CD4-positive, alpha-beta T cell treated with Interleukin-21 for 1 hour (primary cell): ENCODE measurements at places on chromosomes 13 and 19.

- DNase-seq = no peak
Measured at GRCh38 chr19:5586300-5587070, 18.7 kb upstream of the TINCR start.

- peak; percentile 48 for DNase-seq
Measured at GRCh38 chr19:51016798-51017683, 2.5 kb downstream of the KLK10 start.

GRCh38 chr19:21202865-21203494 is 61.1 kb downstream of the ZNF431 start:
- DNase-seq = peak; percentile 53

- no peak for DNase-seq
Measured at GRCh38 chr19:1472231-1473084, 6.6 kb downstream of the C19orf25 start.

DNA sequence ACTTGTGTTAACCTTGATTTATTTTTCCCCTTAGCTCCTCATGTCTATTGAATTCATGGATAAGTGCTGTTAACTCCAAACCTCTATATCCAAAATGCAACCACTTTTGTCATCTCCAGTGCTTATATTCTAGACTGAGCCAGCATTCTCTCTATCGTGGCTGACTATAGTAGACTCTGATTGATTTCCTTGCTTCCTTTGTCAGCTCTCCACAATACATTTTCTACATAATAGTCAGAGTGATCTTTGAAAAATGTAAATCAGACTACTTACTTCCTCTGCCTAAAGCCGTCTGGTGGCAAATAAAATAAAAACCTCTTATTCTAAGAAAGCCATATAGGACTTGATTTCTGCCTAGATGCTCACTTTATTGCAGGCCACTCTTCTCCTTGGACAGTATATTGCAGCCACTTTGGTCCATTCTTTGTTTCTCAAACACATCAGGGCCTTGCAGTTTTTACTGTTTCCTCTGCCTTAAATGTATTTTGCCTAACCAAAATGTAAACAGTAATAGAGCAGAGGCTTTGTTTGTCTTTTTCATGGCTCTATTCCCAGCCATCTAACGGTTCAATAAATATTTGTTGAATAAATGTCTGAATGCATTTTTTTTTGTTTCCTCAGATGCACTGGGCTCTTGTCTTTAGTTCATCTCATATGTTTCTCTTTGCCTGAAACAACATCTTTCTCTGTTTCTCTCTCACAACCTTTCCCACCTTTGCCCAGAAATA is 243.6 kb upstream of the CSNK1A1L start:
- DNase-seq = no peak

DNA sequence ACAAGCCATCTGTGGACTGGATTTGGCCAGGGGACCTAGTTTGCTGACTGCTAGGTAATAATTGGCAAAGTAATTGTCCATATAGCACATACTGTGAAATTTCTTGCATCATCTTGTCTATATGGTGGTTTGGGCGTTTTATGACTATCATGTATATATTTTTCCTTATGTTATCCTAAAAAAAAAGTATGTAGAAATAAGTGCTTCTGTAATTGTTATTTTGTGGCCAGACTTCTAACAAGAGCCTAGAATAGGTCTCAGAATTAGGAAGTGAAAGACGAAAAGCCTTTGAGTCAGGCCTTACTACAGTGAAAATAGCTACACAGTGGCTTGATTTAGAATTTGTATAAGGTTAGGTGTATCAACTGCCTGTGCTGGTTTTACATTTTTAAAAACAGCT is 4.2 kb downstream of the FNDC3A start:
- DNase-seq = no peak

DNA sequence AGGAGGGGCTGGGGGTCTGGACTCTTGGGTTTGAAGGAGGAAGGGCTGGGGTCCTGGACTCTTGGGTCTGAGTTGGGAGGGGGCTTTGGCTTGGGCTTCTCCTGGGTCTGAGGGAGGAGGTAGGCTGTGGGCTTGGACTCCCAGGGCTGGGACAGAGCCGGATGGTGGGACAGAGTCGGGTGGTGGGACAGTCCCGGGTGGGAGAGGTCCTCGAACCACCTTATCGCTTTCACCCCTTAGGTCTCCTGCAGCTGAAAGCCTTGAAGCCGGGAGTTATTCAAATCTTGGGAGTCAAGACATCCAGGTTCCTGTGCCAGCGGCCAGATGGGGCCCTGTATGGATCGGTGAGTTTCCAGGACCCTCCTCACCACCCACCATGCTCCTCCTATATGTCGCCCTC is 1.4 kb downstream of the FGF21 start:
- DNase-seq = no peak

- peak; percentile 65 for DNase-seq
Measured at GRCh38 chr19:13104360-13104847, 1.7 kb upstream of the LYL1 start.

DNA sequence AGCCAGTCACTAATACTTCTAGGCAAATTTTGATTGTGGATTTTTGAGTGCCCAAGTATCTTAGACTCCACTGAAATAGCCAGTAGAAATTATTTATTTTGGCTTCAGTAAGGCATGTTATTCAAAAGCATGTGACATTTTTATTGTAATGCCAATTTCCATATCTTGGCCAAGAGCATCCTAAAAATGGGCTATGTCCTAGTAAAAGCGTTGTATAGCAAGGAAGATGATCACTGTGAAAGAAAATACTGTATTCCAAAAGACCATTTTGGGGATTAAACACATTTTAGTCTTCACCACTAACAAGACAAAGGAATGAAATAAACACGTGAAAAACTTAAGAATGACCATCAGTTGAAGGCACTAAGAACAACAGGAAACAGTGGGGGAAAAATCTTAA is 149.1 kb downstream of the NUFIP1 start:
- DNase-seq = no peak

DNA sequence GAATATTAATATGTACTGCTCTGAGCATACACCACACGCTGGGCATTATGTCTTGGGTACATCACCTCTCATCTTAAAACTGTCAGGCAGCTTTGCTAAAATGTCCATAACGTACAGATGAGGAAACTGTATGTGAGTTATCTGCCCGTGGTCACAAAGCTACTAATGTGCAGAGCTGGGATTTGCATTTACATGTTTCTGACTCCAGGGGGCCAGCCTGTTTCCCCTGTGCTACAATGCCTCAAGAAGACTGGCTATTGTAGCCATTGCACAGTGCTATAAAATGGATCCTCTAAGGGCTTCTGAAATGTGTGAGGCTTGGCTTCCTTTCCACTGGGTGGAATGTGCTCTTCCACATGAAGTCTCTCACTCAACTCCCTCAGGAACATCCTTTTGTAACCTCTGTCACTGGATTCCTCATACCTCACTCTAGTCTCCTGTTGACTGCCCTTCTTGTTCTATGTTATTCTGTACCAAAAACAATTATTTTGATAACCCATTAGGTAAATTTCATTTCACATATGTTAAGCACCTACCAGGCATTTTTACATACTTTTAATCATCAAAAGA is 95.6 kb upstream of the HTR2A start:
- DNase-seq = no peak

DNA sequence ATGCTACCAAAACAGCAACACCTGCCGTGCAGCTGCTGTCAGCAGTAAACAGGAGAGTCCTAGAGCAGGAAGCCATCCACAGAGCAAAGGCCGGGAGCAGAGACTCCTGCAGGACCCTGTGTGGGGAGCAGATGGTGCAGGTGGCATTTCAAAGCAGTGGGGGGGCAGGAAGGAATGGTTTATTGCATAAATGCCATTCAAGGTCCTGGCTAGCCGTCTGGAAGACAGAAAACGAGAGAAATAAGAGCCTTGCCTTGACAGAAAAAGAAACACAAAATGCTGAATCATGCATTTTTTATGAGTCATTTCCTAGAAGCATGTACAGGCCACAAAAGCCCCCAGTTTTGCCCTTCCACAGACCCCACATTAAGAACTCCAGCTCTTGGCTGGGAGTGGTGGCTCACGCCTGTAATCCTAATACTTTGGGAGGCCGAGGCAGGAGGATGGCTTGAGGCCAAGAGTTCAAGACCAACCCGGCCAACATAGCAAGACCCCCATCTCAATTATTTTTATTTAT is 5.4 kb downstream of the RSPH6A start:
- DNase-seq = no peak

GRCh38 chr13:24540236-24541126 is 27.9 kb upstream of the PARP4 start:
- DNase-seq = no peak

GRCh38 chr13:34567597-34567996 is 374.5 kb upstream of the NBEA start:
- DNase-seq = no peak

DNA sequence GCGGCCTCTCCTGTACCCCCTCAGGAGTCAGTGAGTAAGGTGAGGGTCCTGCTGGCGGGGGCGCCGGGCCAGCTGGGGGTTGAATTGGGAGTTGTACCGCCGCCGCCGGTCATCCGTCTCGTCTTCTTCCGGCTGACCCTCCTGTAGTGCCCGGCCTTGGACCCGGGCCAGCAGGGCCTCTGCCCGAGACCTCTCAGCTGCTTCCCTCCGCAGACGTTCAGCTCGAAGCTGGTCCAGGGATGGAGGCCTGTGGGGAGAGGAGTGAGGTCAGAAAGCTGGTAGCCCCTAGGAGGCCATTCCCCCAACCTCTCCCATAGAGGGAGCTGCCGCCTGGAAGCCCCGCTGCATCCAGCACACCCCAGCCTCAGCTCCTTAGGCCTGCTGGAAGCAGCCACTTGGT is 3.8 kb downstream of the LENG1 start:
- no peak for DNase-seq

GRCh38 chr13:40094056-40094455 is 438.6 kb downstream of the COG6 start:
- DNase-seq = no peak

DNA sequence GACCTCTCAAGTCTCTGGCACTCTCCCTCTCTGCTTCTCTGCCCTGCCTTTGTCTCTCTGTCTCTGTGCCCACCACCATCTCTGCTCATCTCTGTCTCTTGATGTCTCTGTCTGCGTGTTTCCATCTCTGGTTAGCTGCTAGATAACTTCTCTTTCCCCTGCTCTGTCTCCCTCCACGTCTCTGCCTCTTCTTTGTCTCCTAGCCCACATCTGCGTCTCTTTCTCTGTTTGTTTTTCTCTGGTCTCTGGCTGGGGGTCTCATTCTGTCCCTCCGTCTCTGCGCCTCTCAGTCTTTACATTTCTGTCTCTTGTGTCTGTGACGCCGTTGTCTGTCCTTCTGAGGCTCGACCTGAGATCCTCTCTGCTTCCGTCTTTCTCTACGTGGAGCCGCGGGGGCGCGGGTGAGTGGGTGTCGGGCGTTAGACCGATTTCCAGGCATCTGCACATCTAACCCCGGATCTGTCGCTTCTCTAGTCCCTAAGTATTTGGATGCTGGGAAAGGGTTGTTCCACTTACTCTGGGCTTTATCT is 386 bp downstream of the GIPR start:
- DNase-seq = peak; percentile 41

- no peak for DNase-seq
Measured at GRCh38 chr13:113464476-113464875, 11.2 kb upstream of the ADPRHL1 start.

DNA sequence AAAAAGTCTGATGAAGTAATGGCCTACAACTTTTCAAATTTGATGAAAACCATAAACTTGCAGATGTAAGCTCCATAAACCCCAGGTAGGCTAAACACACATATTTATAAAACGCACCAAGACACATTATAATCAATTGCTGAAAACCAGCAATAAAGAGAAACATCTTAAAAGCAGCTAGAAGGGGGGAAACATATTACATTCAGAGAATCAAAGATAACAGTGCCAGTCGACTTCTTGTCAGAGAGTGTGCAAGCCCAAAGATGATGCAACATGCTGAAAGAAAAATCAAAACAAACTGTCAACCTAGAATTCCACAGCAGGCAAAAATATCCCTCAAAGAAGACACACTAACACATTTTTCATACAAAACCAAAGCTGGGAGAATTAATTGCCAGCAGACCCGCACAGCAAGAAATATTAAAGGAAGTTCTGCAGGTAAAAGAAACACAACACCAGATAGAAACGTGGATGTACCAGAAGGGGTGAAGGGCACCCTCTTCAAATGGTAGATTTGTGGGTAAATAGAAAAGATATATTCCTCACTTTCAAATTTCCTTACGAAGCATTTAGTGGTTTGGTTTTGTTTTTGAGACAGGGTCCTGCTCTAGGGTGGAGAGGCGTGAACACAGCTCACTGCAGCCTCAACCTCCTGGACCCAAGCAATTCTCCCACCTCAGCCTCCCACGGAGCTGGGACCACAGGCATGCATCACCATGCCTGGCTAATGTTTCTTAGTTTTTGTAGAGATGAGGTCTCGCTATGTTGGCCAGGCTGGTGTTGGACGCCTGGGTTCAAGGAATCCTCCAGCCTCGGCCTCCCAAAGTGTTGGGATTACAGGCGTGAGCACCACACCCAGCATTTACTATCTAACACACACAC is 16.5 kb upstream of the ATP1A3 start:
- no peak for DNase-seq

- DNase-seq = peak; percentile 86
Measured at GRCh38 chr19:10566658-10567410, 1.0 kb upstream of the KRI1 start.

GRCh38 chr19:38911388-38912001 is 491 bp downstream of the CCER2 start:
- no peak for DNase-seq

GRCh38 chr13:48925001-48925400 is 50.7 kb upstream of the FNDC3A start:
- no peak for DNase-seq

- DNase-seq = no peak
Measured at GRCh38 chr19:30170081-30170480, 202.1 kb upstream of the ZNF536 start.

GRCh38 chr19:27673986-27674385 is 1539.0 kb downstream of the UQCRFS1 start:
- DNase-seq = no peak

DNA sequence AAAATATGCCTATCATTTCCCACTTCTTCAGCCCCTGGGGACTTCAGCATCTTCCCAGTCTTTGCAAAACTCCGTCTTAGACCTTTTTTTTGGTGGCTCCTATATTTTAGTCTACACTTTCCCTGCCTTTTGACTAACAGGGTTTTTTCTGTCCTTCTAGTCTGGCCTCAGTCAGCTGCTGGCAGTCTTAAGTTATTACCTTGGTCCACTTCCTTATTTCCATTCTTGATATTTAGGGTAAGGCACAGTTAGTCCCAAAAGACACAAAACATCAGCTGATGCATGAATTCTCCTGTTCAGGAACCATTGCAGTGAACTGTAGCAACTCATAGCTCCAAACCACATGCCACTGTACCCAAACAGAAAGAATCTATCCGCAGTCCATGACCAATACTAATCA is 234.6 kb upstream of the RFC3 start:
- no peak for DNase-seq

GRCh38 chr13:74555276-74555625 is 421.0 kb upstream of the KLF12 start:
- DNase-seq = no peak

GRCh38 chr13:41327994-41328790 is 17.1 kb downstream of the NAA16 start:
- DNase-seq = no peak

DNA sequence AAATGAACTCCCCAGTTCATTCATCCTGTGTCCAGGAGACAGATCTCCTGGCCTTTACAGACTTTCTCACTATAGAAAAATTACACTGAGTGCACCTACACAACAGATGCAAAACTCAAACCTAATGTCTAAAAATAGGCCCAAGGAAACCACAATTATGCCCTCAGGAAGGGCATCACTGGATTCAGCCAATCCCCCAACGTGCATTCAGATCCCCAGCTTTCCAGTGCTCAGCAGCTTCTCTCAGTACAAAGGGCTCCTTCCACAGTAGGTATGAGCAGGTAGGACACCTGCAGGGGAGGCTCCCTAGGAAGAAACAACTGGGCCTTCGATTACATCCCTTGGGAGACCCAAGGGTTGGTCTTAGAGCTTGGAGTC is 2.1 kb downstream of the ZNF709 start:
- DNase-seq = no peak
